ENCODE measurements at places on chromosomes 6 and 20.

GRCh38 chr6:110552076-110552475 is 75.7 kb upstream of the SLC22A16 start:
- no peak for DNase-seq

- no peak for DNase-seq
Observed at GRCh38 chr6:55943329-55943728, 67.9 kb upstream of the BMP5 start.

- DNase-seq: no peak
Observed at GRCh38 chr6:16179970-16180431, 51.1 kb downstream of the MYLIP start.

DNA sequence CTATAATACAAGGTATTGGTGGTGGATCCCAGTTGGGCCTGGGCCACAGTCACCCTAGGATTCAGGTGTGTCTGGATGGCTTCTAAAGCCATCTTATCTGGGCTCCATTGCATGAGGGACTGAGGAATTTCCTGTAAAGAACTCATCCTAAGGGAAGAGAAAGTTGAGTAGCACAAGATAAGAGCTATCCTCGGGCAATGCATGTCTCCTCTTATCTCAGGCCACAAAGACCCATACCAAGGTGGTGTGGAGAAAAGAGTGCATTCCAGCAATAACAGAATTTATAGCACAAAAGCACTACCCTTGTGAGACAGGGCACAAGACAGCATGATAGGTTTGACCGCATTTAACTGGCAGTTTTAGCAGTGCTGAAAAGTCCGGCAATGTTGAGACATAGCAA is 14.3 kb upstream of the MTRF1L start:
- DNase-seq: no peak

GRCh38 chr6:33407132-33407718 is 3.6 kb upstream of the PHF1 start:
- DNase-seq: no peak

GRCh38 chr20:34843421-34843820 is 18.0 kb upstream of the NCOA6 start:
- no peak for DNase-seq

GRCh38 chr6:79408256-79408974 is 128.8 kb downstream of the LCA5 start:
- no peak for DNase-seq

DNA sequence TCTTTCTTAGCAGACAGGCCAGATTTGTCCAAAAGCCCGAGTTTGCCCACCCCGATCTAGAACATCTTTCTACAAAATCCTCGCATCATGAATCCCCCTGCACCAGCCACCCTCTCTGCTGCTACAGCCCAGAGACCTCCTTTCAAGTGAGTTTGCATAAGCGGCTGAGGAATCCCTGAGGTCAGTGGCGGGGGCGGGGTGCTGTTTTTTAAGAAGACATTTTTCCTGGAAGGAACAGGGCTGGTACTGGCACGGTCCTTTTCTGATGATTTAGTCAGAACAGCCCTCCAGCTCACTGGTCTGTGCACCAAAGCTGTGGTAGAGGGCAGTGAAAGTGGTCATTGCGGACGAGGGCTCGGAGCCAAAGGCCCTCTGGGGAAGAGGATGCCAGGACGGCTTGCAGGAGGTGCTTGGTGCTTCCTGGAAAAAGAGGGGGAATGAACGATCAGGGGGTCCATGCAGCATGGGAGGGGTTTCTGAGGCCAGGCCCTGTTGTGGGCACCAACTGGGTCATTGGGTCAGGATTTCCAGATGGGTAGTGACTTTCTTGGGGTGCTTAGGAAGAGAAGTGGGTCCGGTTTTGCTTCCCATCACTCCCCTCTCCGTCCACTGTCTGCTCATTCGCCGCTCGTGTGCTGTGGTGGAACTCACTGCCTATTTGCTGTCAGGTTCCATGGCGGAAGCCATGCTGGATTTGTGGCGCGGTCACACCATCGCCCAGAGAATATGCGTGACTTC is 50.4 kb downstream of the GNAS-AS1 start:
- DNase-seq: no peak

DNA sequence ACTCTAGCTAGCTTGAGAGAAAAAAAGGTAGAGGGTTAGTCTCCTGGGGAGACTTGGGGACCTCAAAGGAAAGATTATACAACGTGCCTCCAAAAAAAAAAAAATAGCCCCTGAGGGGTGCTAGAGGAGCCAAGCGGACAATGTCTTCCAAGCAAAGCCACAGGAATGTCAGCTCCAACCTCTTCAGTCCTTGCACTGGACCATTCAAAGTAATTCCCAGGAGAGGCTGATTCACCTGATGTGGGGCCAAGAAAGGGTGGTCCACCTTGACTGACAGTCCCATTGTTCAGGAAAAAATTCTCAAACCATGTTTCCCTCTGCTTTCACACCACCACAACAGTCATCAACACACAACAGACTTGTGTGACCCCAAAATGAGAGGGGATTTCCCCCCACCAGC is 30.7 kb downstream of the ASIP start:
- no peak for DNase-seq

GRCh38 chr6:55069132-55069781 is 105.1 kb upstream of the HCRTR2 start:
- DNase-seq: no peak

DNA sequence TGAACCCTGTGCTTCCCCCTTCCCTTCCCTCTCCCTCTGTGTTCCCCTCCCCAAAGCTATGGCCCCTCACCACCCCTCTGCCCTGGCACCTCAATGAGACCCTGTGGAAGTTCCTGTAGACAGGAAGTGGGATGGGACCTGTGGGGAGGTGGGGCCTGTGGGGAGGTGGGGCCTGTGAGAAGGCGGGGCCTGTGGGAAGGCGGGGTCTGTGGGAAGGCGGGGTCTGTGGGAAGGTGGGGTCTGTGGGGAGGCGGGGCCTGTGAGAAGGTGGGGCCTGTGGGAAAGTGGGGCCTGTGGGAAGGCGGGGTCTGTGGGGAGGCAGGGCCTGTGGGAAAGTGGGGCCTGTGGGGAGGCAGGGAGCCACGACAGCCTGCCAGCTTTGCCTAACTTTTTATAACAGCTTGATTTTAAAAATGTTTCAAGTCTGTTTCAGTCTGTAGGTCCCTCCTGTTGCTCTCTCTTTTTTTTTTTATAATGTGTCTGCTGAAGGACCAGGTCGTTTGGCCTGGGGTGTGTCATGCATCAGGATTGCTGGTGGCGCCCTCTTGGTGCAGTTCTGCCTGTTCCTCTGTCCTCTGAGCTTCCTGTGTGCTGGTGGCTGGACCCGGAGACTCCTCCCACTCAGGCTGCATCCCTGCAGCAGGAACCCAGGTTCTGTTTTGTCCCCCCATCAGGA is 70.5 kb upstream of the SLCO4A1 start:
- DNase-seq: no peak

DNA sequence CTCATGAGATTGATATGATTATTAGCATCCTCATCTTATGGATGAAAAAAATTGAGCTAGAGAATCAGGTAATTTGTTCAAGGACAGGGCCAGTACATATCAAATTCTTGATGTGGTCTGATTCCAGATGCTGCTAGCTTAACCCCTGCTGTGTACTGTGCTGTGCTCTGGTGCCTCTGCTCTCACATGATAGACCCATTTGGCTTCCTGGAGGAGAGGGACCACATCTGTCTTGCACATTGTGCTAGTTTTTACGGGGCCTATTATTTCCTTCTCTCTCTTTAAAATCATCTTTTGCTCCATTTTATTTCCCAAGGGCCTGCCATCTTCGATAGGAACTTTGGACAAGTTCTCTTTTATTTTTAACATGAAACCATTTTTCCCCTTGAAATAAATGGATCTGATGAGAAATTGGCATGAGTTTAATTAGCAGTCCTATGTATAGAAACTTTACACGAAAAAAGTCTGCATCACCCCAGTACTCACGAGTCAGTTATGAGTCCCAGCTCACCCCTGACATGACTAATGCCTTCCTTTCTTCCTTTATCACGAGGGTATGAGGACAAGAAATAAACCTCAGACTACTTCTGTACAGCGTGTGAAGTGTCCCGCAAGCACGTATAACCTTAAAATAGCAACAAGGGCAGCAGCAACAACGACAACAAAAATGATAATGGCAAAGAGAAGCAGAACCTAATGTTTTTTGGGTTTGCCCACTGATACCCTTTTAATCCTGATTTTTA is 26.5 kb downstream of the CD109 start:
- DNase-seq: no peak

DNA sequence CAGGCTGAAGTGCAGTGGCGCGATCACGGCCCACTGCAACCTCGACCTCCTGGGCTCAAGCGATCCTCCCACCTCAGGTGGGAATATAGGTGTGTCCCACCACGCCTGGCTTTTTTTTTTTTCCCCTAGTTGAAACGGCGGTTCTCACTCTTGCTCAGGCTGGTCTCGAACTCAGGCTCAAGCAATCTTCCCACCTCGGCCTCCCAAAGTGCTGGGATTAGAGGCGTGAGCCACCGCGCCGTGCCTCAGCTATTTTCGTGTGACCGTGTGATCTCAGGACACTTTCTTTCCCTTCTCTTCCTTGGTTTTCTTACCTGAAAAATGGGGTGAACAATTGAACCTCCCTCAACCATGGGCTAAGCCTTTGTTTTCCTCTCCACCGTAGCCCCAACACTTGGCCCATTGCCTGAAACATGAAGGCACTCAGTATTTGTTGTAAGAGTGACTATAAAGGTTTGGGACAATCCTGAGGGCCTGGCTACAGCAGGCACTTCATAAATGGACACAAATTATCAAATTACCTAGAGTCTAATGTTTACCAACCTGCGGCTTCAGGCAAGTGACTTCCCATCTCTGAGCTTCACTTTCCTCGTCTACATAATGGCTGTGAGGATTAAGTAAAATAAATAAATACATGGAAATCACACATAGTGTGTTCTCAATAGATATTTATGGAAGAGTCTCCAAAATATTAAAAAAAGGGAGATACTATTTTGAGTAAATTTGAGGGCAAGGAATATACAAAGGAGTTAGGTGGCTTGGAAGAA is 31.4 kb upstream of the ID1 start:
- no peak for DNase-seq

GRCh38 chr6:41334482-41335040 is 847 bp upstream of the NCR2 start:
- DNase-seq: no peak

- no peak for DNase-seq
Observed at GRCh38 chr6:99590728-99591672, 15.6 kb upstream of the PRDM13 start.

DNA sequence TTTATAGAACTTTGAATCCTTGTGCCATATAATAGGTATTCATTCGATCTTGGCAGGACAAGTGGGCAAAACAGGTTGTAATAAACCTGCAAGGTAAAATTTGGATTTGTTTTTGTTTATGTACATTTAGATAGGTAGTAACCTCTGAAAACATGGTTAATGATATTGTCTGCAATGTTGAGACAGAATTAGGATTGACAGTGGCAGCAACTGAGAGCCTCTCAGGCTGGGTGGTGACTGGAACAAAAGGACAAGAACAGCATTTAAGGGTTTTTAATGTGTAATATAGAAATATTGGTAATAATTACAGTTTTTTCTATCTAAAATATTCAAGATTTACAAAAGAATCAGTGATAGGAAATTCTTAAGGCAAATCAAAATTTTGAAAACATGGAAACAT is 382.0 kb downstream of the TFAP2B start:
- DNase-seq: no peak

DNA sequence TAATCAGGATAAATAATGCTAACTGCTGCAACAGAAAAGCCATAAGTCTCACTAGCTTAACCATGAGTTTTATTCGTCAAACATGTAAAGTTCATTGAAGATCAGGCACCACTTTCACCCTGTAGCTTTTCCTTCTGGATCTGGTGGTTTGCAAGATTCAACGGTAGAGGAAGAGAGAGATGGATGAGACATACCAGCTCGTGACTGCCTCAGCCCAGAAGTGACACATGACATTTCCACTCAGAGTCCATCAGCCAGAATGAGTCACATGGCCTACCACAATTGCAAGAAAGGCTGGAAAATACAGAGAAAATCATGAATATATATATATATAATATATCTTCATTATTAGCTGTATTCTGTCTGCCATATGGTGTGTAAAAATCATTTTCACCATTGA is 29.0 kb downstream of the SPTLC3 start:
- no peak for DNase-seq

GRCh38 chr6:138432063-138432356 is 28.0 kb downstream of the HEBP2 start:
- no peak for DNase-seq

- no peak for DNase-seq
Observed at GRCh38 chr20:32159766-32160221, 47.7 kb downstream of the PLAGL2 start.

DNA sequence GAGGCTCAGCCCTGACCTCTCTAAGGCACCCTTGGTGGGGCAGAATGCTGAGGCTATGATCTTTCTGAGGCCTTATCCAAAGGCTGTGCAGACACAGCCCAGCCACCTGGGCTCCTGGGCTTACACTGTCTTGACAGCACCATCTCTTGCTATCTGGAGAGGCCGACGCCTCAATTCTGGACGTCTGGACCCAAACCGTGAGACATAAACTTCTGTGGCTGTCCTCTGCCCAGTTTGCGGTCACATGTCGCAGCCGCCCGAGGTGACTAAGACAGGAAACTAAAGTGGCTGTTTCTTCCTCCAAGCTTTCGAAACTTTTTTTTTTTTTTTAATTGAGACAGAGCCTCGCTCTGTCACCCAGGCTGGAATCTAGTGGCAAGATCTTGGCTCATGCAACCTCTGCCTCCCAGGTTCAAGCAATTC is 49.3 kb downstream of the PRR18 start:
- peak; percentile 53 for DNase-seq

DNA sequence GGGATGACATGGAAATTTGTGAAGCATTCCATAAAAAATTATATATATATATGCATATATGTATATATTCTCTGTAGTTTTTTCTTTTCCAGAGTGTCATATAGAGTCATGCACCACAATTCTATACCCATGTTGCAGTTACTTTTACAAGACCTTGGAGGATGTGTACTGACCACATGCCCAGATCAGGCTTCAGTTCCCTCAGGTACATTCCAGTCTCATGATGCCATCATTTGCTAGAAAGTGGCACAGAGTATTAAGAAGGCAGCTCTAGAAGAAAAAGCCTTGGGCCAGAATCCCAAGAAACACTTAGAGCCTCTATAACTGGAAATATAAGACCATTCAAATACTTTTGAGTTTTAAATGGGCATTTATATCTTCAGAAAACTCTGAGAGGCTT is 685.5 kb upstream of the FLRT3 start:
- DNase-seq: no peak

GRCh38 chr6:13328875-13329183 is 492 bp upstream of the TBC1D7 start:
- no peak for DNase-seq

DNA sequence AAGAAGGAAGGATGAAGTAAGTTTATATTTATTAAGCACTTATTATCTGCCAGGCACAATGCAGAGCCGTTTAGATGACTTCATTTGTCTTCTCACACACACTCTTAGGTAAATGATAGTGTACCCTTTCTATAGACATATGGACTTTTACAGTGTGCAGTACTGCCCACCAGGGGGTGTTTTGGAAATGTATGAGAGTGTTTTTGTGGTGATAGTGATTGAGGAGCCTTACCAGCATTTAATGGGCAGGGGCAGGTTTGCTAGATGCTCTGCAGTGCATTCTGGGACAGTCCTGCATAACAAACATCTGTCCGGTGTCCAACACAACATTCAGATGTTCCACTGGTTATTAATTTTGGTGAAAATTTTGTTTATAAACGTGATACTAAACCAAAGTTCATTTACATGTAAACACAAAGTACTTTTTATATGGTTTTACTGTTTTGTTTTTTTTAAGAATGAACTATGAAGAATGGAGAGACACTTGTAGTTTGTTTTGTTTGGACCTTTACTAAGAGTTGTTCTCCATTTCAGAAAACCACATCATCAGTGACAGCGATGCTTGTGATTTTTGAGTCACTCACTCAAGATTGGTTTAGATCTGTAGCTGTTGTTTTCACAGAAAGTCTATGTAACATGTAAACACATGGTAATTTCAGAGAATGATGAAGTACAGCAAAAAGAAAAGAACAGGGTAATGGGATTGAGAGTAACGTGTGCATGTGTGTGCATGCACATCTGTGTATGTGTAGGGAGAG is 19.9 kb downstream of the KCNS1 start:
- no peak for DNase-seq
